ENCODE measurements at places on chromosomes 3 and 15. TPM values are rescaled to one million over a fixed set of nuclear protein-coding genes. Genes with fewer than 3 reads are reported as not detected.

DNA sequence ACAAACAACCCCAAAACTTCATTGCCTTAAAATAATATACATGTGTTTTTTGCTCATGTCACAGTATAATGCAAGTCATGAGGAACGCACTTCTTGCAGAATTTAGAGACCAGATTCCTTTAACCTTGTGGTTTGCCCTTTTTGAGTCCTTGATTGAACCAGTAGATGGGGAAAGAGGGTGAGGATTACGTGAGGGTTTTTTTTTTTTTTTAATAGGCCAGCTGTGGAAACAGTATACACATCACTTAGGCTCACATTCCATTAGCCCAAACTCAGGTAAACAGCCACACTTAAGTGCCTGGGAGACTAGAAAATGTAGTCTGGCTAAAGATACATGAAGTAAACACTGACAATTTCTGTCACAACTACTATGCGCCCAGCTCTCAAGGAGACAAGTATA is 114.9 kb upstream of the MLF1 start:
- no peak for DNase-seq

DNA sequence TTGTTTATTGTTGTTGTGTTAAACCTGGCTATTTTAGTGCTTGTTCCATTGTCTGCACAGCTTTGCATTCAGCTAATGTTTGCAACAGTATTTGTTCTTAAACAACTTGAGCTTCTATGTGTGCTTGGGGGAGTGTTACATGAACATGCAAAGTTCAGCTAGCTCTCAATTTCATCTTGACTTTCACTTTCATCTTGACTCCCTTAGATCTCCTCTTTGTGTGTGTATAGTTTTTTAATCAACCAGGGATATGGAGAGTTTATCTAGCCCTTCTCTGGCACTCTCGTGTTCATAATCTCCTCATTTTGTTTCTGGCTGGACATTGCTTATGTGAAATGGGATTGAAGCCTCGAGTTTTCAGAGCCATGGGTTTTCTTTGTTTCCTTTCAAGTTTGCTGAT is 212.4 kb upstream of the ZBTB20 start:
- DNase-seq, result peak; percentile 20

GRCh38 chr15:88299497-88299896 is 43.0 kb upstream of the NTRK3 start:
- no peak for DNase-seq

DNA sequence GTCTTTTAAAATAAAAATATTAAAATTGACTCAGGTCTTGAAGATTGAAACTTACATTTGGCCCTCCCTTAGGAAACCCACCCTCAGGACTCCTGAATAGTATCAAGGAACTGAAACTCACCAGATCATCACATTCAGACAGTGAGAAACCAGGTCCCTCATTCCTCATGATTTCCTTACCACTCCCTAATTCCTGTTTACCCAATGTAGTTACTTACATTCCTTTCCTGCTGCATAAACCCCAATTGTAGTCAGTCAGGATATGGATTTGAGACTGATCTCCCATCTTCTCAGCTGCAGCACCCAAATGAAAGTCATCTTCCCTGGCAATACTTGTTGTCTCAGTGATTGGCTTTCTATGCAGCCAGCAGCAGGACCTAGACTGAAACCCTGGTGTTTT is 8.6 kb downstream of the ATP13A4 start:
- no peak for DNase-seq

GRCh38 chr3:102229062-102229655 is 205.7 kb upstream of the ZPLD1 start:
- DNase-seq, result peak; percentile 71

DNA sequence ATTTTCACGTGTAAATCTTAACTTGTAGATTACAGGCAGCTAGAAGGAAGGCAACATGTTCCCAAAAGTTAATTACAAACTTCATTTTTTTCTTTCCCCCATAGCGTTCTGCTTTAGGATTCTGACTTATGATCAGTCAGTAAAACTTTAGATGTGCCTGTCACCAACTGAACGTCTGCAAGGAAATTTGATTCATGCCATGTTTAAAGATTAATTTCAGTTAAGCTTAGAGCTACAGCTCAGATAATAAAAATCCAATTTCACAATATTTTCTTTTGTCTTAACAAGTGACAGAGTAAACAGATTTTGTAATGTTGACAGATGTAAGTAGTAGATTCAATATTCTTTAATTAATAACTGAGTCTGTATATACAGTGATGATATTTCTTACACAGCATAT is 253.1 kb downstream of the NFKBIZ start:
- DNase-seq, result no peak

DNA sequence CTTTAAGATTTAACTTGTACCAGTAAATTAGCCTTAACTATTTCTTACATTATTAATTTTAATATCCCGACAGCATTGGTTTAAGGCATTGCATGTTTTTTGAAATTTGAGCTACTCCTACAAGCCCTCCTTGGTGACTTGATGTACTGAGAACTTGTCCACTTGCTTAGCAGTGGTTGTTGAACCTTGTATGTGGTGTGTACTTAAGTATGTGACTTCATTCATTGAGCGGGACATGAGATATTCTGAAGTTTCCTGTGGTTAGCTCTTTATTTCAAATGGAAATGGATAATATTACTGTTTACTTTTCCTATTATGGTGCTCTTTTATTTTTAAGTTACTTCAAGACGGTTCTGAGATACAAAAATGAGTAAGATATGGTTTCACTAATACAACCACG is 3.6 kb upstream of the COL6A5 start:
- DNase-seq, result peak; percentile 22

DNA sequence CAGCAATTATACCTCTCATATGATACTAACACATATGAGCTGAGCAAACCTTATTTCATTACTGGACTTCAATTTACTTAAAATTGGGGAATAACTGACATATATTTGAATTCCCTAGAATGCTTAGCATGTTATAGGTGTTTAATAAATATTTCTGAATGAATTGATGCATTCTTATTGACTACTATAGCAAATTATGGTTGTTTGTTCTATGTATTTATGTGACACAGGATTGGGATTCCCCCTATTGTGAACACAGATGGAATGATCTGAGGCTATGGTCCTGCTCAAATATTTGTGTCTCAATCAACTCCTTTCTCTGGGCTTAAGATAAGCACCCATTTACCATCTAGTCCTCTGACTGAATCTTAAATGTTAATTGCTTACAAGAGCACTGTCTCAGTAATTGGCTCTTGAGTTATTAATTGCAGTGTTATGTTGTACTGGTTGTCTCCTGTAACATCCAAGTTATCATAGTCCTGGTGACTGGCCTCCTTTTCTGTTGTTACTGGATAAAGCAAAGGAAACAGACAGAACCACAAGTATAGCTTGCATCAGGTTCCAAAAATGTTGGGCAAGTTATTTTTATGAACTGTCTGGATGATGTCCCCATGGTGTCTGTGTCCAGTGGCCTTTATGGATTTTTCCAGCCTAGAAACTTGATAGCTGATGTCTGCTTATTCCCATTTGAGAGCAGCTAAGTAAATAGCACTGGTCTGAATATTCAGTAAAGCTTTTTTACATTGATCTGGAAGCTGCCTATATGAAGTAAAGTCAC is 2.3 kb upstream of the UACA start:
- DNase-seq, result no peak

- no peak for DNase-seq
These were observed 215.6 kb downstream of the PDCD6IP start for GRCh38 chr3:34013818-34014570.

DNA sequence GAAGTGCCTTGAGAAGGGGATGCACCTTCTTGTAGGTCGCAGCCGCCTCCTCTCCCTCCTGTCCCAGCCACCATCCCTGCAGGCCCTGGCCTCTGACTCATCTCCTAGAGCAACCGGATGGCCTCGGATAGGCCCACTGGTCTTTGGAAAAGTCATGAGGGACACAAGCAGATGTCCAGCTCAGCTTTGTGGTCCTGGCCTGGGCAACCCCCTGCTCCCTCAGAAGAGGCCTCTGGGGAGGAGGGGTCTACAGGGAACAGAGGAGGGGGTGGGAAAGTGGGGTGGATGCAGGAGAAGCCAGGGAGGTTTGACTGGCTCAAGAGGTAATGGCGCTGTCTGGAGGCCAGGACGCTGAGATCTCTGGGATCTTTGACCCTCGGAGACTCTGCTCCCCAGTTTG is 259.2 kb upstream of the TLE3 start:
- DNase-seq, result peak; percentile 38

GRCh38 chr3:187922704-187923416 is 177.6 kb upstream of the BCL6 start:
- DNase-seq, result peak; percentile 61

DNA sequence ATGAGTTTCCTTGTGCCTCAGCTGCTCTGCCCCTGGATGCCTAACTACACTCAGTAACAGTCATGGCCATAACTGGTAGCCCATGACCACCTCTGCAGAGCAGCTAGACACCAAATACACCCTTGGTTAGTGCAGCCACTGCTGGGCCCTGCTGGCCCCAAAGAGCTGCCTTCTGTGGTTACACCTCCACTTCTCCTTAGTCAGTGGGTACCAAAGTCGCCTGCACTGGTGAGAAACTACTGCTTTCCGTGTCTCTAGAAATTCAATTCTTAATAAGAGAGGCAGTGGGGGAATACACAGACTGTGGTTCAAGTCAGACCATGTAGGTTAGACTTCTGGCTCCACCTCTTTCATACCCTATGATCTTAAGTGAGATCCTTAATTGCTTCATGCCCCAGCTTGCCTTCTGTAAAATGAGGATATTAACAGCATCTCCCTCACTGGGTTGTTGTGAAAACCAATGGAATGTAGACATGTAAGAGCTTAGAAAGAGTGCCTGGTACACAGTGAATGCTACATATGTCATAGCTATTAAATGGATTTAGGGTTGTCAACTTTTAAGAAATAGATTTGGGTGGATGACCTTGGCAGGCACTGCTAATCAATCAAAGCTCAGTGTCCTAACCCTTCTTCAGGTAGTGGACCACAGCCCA is 18.2 kb downstream of the HEG1 start:
- DNase-seq, result no peak

- no peak for DNase-seq
These were observed 521.2 kb downstream of the FOXP1 start for GRCh38 chr3:71062037-71062932.

DNA sequence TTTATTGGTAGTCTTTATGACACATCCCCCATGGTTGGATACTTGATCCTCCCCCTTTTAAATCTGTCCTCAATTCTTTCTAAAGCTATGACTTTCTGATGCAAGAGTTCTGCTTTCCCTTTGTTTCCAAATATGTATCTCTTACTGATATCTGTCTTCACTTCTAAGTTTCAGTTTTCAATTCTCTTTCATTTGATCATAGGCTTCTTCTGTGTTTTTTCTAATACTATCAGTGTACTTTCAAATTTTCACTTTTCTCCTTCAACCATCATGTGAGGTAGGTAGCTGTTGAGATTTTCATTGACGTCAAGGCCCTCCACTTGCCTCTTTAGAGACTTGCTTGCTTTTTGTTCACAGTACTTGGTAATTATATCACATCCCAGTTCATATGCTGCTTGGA is 436.5 kb downstream of the CNTN4 start:
- no peak for DNase-seq

- peak; percentile 65 for DNase-seq
These were observed 18.6 kb upstream of the DNAAF4 start for GRCh38 chr15:55526559-55527036.

DNA sequence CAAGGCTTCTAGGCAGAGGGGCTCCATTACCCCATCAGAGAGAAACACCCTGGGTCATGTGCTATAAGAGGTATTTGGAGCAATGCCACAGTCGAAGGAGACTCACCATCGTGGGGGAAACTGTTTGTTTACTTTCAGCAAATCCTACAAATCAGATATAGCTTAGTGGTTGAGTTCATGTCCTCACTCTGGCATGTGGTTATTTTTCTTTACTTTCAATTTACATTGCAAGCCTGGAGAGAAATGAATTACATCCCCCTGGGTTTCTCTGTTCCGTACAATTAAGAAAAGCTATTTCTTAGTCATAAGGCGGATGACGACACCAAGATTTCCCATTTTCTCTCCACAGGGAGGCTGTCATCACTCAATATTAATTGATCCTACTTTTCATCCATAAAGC is 36.9 kb downstream of the RFTN1 start:
- peak; percentile 85 for DNase-seq

DNA sequence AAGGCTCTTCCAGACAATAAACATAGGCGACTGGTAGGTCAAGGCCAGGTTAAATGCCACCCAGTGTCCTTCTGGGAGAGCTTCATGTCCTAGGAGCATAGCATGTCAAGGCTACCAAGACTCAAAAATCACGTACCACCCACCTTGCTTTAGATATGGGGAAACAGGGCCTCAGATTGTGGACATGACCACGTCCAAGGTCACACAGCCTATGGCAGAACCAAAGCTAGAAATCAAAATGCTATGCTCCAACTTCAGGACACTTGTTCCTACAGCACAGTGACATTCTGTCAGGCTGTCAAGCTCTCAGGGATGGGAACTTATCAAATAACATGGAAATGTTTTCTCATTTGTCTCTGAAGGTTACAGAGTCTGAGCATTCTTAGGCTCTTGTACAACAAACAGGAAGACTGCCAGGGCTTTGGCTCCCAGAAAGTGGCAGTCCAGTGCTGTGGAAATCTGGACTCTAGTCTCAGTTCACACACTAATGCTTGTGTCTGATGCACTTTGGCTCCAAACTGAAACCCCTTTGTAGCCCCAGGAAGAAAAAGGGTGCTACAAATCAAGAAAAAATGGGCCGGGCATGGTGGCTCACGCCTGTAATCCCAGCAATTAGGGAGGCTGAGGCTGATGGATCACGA is 170.4 kb upstream of the LPP start:
- DNase-seq, result no peak

GRCh38 chr3:111737047-111737705 is 121.9 kb upstream of the PHLDB2 start:
- DNase-seq, result peak; percentile 35

GRCh38 chr3:75983111-75983510 is 197.8 kb upstream of the ZNF717 start:
- DNase-seq, result no peak

GRCh38 chr15:75723847-75724660 is 11.4 kb upstream of the CSPG4 start:
- DNase-seq, result peak; percentile 84

GRCh38 chr3:17195192-17195611 is 310.4 kb downstream of the PLCL2 start:
- peak; percentile 56 for DNase-seq

DNA sequence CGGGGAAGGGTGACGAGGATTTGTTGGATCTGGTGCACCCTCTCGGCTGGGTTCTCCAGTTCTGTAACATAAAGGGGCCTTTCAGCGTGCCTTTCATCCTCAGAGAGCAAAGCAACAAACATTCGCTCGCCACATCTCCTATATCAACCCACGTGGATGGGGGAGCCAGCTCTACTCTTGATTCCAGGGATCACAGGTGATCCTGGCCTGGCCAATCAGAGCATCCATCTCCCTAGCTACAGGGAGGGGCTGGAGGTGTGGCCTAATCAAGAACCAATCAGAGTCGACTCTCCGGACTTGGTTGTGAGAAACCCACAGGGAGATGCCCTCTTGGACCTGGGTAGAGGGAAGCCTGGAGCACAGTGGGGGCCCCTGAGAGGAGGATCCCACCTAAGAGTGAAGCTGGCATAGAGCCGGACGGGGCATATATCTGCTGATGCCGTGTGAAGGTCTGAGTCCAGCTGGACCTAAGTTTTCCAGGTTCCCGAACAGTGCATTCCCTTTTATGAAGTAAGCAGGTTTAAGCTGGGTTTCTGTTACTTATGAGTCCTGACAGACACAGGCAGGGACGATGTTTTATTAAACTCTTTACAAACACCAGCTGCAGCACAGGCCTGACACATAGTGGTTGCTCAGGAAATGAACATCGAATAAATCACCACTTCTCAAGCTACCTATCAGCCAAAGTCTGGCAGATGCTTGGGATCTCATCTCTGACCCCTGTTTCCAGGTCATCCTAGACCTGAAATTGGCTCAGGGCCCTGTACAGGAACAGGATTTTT is 50.7 kb upstream of the RAD18 start:
- DNase-seq, result no peak

SMCO1 gene
- not detected for total RNA-seq

KNL1 gene
- 43.4 TPM for total RNA-seq

RAB27A gene
- total RNA-seq, result 9.7 TPM

ZNF860 gene
- 0.34 TPM for total RNA-seq

Data from Daoy (cell line).